ENCODE measurements at places on chromosomes 12 and 14.
A peak's percentile ranks its signal among the peaks of the same experiment; 100 is the strongest.

GRCh38 chr12:108597559-108598471 is at the start of gene TMEM119:
Gene TMEM119 (minus strand): TSS chr12:108598084. CDS start chr12:108592383, 5,701 bp downstream.
- no peak for DNase-seq

GRCh38 chr12:62785941-62786559 is 148.9 kb downstream of the PPM1H start:
- no peak for DNase-seq

- no peak for DNase-seq
Observed at GRCh38 chr12:40742041-40742440, 49.8 kb downstream of the CNTN1 start.

DNA sequence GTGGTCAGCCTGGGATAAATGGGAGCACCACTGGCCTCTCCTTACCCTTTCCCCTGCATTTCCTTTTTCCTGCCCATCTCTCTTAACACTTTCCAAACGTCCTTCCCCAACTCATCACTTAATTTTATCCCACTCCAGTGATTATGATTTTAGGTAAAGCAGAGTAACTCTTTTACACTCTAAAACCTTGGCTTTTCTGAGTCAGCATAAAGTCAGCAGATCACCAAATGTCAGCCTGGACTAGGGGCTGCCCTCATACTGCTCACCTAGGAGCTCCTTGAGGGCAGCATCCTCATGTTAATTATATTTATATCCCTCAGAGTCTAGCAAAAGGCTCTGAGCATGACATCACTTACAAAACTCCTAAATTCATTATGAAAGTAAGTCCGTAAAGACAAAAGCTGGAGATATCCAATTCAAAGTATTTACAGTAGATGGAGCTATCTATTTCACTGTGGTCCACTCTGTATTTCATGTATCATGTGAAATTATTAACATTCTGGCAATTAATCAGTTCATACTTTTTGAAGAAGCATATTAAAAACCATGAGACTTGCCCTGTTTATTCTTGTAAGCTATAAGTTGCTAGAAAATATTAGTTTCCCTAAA is 17.0 kb upstream of the DICER1 start:
- DNase-seq, result no peak

DNA sequence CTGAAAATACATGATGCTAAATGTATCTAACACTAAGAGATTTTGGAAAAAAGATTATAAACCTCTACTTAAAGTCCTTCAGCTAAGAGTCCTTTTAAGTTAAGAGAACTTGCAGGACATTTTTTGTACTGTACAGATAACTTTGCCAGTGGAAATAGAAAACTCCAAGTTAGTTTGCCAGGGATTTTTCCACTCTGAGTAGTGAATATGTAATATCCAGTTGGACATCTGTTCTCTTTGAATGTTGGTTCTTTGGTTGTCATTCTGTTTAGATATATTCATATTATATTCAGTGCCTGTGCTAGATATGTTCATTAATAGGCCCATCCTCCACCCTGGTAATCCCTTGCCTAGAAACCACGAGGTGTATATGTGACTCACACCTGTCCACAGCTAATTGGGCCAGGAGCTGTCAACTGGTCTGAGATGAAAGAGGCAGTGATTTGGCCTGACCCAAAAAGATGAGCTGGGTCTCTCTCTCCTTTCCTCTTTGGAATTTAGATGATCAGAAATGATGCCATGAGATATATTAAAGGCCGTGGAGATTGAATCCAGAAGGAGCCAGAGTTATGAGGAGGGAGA is 261.0 kb upstream of the LRIG3 start:
- no peak for DNase-seq

DNA sequence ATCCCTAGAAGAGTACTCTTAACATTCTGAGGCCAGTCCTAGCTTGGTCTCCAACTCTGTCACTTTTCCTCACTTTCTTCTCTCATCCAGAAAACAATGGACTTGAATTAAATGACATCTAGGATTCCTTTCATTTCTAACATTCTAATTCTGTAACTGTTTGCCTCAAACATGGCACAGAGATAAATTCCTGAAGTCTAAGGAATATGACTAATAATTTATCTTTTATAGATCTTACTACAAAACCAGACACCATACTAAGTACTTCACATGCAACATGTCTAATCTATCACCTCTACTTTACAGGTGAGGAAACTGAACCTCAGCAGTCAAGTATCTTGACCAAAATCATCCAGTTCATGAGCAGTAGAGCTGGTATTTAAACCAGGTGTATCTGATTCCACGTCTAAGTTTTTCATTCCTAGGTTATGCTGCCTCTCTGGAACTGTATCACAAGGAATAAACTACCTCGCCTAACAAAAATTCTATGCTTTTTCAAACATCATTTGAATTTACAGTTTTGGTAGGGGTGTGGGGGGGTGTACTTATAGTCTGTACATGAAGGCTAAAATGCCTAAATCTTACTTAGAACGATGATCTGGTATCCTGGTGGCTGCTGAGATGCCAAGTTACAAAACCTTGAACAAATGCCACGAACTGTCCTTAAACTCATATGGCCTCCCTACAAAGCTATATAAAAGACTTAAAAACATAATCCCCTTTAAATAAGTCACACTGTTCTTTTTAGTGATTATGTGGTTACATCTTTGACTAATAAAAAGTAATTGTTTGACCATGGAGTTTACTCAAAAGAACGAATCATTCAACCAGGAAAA is 41.6 kb downstream of the ATXN2 start:
- no peak for DNase-seq

- DNase-seq, result peak; percentile 35
Observed at GRCh38 chr12:94803939-94804338, 153.6 kb upstream of the TMCC3 start.

DNA sequence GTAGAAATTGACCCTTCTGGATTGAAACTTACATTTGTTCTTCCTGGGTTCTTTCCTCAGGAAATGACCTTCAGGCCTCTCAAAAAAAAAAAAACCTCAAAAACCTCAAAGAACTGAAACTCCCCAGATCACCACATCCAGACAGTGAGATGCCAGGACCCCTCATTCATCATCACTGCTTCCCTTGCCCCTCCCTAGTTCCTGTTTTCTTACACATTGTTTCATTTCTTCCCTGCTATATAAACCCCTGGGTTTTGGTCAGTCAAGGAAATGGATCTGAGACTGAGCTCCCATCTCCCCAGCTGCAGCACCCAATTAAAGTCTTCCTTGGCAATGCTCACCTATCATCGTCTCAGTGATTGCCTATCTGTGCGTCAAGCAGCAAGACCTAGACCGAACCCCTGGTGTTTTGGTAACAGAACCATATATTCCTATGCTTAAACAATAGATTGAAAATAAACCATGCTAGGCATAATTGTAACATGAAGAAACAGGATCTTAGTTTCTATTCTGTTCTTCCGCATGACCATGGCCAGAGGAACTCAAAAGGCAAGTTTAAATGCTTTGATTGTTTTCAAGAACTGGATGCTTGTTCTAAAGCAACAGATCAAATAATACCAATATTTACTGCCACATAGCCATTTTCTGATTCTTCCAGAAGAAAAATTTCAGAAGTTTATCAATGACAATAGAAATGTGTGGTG is 108.0 kb upstream of the MAX start:
- DNase-seq, result no peak

GRCh38 chr14:61503167-61503801 is 181.9 kb downstream of the PRKCH start:
- no peak for DNase-seq

DNA sequence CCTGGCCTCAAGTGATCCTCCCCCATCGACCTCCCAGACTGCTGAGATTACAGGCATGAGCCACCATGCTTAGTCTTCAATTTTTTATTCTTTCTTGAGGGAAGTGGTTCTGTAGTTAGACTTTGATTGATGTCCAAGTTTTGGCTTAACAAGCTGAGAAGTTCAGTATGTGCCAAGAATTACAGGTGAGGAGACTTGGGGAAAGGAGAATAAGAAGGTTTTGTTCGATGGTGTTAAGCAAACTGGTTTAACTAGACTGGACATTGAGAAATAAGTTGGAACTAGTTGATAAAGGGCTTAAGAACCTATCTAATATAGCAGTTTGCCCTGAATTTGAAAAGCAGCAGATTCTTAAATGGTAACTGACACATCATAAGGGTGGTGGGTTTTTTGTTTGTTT is 32.6 kb upstream of the PLEKHD1 start:
- DNase-seq, result no peak
